Activated CD8-positive, alpha-beta T cell treated with anti-CD3 and anti-CD28 coated beads, Interleukin-2, amount 10 ng/mL, durations not matched to agents 7 days and 5 days (primary cell): ENCODE measurements at places on chromosomes 3 and 15.
A peak's percentile ranks its signal among the peaks of the same experiment; 100 is the strongest.

DNA sequence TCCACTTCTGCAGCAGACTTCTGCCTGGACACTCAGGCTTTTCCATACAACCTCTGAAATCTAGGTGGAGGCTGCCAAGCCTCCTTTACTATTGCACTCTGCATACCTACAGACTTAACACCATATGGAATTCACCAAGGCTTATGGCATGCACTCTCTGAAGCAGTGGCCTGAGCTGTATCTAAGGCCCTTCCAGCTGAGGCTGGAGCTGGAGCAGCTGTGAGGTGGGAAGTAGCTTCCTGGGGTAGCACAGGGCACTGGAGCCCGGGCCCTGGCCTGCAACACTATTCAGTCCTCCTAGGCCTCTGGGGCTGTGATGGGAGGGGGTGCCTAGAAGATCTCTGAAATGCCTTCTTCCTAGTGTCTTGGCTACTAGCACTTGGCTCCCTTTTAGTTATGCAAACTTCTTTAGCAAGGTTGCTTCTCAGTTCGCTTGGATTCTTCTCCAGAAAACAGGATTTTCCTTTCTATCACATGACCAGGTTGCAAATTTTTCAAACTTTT is 186.6 kb upstream of the RORA start:
- DNase-seq, result no peak

DNA sequence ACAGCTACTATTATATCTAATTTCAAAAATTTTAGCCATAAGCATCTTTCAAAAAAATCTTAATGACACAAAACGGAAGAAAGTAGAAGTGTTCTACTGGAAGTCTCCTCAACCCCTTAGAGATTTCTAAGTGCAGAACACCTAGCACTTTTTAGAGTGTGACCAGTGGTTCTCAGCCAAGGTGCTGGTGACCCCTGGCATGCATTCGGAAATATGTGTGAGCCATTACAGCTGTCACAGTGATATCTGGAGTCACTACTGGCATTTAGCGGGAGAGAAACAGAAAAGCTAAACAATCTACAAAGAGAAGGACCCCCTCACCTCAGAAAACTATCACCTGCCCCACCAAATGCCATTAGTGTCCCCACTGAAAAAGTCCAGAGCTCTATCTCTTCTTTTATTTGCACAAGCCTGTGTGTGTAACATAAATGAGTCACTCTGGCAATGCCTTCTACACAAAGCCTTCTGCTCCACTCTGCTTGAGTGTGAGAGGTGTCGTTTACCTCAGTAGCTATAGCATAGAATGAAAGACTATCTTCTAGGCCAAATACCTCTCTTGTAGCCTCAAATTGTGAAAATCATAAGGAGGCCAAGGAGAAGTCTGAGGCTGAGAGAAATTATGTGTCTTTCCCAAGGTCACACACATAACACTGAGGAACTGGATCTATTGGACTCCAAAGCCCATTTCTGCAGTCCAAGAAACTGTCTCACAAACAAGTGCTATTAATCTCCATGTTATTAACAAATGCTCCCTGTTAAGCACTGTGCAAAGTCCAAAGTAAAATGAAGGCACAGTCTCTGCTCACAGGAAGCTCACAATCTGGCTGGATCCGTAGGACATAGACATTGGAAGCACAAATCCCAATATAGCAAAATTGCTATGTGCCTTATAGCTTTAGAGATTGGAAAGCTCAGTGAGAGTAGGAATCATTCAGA is 28.5 kb upstream of the KCNMB2 start:
- DNase-seq, result no peak

GRCh38 chr3:112129925-112130637 is 3.0 kb downstream of the GCSAM start:
- DNase-seq, result no peak

DNA sequence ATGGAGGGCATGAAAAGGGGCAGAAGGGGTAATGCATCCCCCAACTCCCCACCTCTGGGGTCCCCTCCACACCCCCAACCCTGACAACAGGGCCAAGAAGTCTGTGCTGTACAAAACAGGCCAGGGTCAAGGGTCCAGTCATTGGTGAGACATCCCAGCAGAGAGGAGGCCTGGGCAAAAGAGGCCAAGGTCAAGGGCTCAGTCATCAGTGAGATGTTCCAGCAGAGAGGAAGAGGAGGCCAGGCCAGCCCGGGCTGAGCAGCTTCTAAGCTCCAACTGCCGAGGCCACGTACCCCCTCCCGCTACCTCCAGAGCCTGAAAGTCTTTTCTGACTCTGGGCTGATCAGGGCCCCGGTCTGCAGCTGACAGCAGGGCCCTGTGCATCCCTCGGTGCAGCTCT is 52.4 kb downstream of the LHFPL4 start:
- DNase-seq, result no peak

DNA sequence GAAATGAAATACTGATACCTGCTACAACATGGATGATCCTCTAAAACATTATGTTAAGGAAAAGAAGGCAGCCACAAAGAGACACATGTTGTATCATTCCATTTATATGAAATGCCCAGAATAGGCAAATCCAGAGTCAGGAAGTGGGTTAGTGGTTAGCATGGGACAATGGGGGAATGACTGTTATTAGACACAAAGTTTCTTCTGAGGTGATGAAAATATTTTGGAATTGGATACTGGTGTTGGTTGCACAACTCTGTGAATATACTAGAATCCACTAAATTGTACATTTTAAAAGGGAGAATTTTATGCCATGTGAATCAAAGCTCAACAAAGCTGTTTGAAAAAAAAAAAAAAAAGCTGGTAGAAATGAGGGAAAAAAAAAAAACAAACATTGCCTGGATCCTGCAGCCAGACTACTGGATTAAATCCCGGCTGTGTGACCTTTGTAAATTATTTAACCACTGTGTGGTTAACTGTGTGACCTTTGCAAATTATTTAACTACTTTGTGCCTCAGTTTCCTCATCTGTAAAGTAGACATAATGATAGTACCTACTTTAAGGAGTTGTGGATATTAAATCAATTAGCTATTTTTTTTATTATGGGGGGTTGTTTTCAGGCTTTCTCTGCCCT is 75.6 kb upstream of the PRICKLE2 start:
- DNase-seq, result no peak

GRCh38 chr3:194030372-194030771 is 105.6 kb upstream of the HES1 start:
- no peak for DNase-seq

GRCh38 chr3:58104151-58104550 is 95.9 kb downstream of the FLNB start:
- no peak for DNase-seq

DNA sequence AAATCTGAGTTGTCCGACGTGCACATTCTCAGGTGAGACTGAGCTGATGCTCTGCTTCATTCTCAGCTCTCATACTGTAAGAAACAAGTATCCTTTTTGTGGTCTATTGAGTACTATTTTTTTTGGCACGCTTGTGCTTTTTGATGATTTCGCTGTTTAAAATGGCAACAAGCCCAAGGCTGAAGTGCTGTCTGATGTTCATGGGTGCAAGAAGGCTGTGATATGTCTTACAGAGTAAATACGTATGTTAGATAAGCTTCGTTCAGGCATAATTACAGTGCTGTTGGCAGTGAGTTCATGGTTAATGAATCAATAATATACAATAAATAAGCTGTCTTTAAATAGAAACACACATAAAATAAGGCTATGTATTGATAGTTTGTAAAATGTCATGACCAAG is 27.2 kb downstream of the AQR start:
- DNase-seq, result no peak

GRCh38 chr3:4977001-4977852 is 2.0 kb upstream of the BHLHE40 start:
- DNase-seq, result peak; percentile 77

- DNase-seq, result peak; percentile 83
Measured at GRCh38 chr3:112847692-112848091, 1.0 kb upstream of the CD200R1L start.

DNA sequence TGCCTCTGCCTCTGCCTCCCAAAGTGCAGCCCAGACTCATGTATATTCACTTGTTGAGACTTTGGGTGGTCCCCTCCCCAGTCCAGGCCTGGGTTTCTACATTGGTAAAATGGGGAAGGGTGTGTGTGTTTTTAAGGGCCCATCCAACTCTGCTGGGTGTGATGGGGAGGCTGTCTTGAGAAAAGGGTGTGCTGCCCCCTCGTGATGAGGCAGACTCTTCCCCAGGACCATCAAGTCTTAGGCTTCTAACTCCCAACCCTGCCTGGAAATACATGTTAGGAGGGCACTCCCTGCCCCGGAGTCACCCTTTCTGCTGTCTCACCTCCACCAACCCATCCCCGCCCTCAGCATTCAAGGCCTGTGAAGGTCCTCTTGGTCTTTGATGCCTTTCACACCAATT is 4.4 kb upstream of the PTPN23 start:
- DNase-seq, result no peak

- DNase-seq, result no peak
Measured at GRCh38 chr15:29203718-29204368, 65.8 kb downstream of the NSMCE3 start.

DNA sequence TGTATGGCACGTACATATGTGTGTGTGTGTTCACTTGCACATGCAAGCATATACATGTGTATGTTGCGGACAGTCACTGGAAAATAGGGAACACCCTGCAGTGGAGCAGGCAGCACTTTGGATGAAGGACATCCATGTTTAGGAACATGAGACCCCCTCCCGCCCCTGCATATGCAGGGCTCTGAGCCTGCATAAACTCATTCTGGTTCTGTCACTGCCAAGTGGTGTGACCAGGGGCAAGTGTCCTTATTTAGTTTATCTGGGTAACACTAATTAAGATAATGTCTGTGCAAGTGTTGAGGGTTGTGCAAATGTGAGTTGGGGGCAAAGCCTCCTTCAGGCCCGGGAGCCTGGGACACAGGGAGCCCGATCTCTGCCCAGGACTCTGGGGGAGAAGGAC is 105.7 kb downstream of the CORO2B start:
- DNase-seq, result no peak

GRCh38 chr3:170848292-170848917 is 21.6 kb downstream of the RPL22L1 start:
- DNase-seq, result no peak

GRCh38 chr3:141539431-141540187 is 52.8 kb downstream of the RASA2 start:
- no peak for DNase-seq

DNA sequence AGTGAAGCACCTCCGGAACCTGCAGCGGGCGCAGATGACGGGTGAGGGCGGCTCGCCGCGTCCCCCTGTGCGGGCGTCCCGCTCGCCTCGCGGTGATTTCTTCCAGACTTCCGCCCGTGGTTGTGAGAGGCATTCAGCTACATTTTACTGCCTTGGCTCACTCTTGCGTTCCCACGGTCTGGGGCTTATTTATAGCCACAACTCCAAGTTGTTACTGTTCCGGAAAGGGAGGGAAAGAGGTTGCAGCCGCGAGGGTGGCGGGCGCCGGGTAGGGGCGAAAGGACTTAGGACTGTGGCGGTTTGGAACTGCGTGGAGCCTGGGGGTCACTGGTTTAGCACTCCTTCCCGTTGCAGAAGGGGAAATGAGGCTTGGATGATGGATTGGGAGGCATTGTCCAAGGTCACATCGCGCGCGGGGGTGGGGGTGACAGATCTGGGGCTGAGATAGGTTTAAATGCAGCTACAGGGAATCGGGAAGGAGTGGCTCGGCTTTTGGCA is 1.1 kb downstream of the HES1 start:
- peak; percentile 40 for DNase-seq

GRCh38 chr15:41934843-41935242 is 37.5 kb downstream of the EHD4 start:
- peak; percentile 82 for DNase-seq
